ENCODE measurements at places on chromosomes 5 and 9. TPM values are rescaled to one million over a fixed set of nuclear protein-coding genes. Genes with fewer than 3 reads are reported as not detected.

FBP2 gene
- not detected for total RNA-seq

KIF12 gene
- not detected for total RNA-seq

IL4 gene
- total RNA-seq = not detected

CCDC171 gene
- 2.6 TPM for total RNA-seq

PDZD2 gene
- 4.9 TPM for total RNA-seq

CAPSL gene
- total RNA-seq = not detected

LHX2 gene
- not detected for total RNA-seq

DNA sequence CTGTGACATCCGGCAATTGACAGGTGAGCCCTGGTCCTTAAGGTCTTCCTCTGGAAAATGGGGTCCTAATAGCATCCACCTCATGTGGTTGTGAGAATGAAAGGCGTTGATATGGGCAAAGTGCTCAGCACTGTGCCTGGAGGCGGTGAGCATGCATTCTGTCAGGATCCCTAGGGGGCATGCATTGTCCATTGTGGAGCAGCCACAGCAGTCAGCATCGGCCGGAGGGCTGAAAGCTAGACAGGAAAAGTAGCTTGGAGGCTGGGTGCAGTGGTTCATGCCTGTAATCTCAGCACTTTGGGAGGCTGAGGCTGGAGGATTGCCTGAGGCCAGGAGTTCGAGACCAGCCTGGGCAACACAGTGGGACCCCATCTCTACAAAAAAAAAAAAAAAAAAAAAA is 122.2 kb downstream of the LHX2 start:
- DNase-seq = peak; percentile 79

DNA sequence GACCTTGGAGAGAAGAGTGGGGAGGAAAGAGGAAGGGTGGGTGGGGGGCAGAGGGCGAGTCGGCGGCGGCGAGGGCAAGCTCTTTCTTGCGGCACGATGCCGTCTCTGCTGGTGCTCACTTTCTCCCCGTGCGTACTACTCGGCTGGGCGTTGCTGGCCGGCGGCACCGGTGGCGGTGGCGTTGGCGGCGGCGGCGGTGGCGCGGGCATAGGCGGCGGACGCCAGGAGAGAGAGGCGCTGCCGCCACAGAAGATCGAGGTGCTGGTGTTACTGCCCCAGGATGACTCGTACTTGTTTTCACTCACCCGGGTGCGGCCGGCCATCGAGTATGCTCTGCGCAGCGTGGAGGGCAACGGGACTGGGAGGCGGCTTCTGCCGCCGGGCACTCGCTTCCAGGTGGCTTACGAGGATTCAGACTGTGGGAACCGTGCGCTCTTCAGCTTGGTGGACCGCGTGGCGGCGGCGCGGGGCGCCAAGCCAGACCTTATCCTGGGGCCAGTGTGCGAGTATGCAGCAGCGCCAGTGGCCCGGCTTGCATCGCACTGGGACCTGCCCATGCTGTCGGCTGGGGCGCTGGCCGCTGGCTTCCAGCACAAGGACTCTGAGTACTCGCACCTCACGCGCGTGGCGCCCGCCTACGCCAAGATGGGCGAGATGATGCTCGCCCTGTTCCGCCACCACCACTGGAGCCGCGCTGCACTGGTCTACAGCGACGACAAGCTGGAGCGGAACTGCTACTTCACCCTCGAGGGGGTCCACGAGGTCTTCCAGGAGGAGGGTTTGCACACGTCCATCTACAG is 760 bp downstream of the NPR3 start:
- peak; percentile 84 for DNase-seq

DNA sequence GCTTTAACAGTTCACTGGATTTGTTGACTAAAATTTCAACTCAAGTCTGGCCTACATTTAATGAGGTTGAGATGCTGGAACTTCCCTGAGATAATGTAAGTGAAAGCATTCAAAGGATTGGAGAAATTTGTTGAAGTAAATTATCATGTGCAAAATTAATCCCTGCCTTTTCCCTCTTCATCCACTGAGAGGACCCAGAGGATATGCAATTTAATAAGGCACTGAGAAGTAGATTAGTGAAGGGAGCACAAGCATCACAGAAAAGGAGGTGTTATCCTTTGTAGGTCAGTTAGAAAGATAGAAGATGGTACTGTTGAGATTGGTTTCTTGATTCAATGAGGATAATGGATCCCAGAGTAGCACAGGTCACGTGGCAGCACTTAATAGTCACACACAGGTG is 42.6 kb upstream of the ANKRD31 start:
- DNase-seq = no peak

DNA sequence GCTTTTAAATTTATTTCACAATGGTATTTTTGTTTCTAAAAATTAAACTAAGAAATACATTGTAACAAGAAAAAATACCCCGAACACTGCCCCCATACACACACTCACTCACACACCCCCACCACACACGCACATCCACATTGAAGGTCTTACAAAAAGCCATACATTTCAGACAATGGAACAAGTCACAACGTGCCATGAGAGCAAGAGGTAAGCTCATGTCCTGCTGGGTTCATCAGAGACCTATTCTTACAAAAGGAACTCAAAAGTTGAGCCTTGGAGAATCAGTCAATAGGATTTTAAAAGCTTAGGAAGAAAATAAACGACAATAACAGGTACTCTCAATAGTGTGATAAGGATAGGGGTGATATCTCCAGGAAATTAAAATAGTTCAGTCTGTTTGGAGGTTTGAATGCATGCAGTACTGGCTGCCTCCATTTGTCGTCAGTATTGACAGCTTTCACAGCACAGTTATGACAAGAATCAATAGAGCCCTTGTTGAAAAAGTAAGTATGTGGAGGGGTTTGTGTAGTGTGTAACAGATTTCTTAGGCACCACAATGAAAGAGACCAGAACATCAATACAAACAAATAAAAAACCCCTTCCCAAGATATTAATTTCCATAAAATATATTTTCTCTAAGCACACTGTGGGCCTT is 1826.2 kb upstream of the CDH6 start:
- DNase-seq = no peak

DNA sequence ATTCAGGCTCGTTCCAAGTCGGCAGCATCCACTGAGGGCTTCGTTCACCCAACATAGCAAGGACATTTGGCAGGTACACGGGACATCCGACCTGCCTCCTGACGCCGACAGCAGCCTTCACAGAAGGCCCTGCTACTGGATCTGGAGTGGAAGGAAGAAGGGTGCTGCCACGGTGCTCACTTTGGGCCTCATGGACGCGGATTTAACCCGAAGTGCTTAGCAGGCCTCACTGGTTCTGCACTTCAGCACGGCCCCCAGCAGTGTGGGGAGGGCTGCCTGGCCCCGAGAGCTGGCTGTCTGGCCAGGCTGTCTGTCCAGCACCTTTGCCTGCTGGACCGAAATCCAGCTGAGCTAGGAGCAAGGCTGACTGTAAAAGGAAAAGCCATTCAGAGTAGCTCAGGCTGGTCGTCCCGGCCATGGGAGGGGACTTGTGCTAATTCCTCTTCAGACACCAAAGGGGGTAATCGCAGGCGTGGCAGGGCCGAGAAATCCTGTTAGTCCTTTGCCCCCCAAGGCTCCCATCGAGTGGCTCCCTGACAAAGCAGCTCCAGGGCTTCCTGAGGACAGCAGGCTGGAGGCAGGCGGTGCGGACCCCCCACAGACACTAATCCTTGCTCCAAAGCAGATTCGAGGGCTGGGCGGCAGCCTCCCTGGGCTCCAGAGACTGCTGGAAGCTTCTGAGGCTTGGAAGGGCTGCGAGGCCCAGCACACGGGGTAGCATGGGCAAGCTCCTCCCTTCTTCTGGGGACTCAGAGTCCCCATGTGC is 11.1 kb upstream of the RXRA start:
- peak; percentile 67 for DNase-seq

- DNase-seq = no peak
These were observed 48.4 kb downstream of the CCDC125 start for GRCh38 chr5:69284203-69284602.

DNA sequence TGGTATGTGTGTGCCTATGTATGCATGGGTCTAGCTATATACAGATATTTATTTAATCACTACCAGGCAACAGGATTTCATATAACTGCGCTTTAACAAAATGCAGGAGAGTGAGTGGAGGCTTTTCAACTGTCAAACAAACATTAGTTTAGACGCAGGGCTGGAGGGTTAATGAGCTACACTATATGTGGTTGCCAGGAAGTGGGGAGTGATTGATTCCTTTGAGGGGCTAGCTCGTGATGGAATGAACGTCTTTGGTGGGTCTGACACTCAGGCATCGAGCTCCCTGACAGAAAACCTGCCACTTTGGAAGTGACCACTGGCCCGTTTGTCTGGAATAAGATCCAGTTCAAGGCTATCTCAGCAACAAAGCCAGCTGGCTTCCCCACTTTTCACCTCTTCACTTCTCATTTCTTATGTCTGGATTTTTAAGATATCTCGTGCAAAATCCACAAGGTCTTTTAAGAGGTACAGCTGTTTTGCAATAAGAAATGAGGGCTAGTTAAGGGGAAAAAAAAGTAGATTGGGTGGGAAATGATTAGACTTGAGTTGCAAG is 78.0 kb downstream of the CFAP77 start:
- DNase-seq = peak; percentile 2

DNA sequence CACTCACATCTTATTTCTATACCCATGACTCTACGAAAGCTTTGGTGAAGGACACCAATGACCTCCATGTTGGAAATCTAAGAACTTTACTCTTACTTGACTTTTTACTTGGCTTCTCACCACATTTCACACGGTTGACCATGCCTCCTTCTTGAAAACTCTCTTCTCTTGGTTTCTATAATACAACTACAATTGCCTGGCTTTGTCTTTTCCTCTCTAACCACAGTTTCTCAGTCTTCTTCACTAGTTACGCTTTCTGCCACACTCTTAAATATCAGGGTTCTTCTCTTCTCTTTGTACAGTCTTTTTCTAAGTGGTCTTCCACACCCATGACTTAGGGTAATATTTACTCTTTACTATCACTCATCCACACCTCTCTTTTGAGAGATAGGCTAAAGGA is 2079.8 kb upstream of the WWC1 start:
- DNase-seq = no peak

GRCh38 chr5:55900068-55900467 is 48.9 kb downstream of the IL31RA start:
- DNase-seq = no peak

- peak; percentile 74 for DNase-seq
These were observed 49.5 kb downstream of the AMBP start for GRCh38 chr9:114028646-114029045.

DNA sequence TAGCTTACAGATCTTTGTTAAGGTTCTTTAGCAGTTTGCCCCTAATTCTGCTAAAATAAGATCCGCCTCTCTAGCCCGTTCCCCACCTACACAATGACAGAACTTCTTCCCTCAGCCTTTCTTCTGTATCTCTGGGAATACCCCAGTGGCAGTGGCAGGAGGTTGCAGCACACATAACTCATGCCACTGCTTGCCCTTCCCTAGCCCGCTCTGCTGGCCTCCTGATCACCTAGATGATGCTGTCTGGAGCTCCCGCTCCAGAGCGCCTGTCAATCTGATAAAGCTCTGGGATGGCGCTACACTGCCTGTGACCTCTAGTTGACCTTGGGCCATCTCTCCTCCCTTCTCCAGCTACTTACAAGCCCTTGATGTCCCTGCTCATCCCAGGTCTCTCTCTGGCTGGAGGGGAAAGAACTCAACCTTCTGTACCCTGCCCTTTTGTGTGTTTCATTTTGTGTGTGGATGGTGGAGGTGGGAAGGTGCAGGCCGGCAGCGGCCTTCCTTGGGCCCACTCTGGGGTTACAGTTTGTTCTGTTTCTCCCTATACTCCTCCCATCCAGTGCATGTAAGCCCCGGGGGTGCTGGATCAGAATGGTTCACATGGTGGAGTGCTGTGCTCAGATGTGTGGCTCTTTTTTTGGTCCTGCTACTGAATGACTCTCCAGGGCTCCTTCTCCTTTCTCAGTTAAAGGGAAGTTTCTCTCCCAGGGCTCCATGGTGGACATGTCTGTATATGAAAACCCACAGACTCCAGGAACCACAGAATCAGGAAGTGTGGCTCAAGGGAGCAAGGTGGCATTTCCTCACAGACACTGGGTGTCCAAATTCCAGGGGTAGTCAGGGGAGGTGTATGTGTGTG is 29.1 kb downstream of the MTX3 start:
- DNase-seq = no peak

GRCh38 chr5:179343719-179344430 is 1.4 kb downstream of the ADAMTS2 start:
- DNase-seq = no peak

DNA sequence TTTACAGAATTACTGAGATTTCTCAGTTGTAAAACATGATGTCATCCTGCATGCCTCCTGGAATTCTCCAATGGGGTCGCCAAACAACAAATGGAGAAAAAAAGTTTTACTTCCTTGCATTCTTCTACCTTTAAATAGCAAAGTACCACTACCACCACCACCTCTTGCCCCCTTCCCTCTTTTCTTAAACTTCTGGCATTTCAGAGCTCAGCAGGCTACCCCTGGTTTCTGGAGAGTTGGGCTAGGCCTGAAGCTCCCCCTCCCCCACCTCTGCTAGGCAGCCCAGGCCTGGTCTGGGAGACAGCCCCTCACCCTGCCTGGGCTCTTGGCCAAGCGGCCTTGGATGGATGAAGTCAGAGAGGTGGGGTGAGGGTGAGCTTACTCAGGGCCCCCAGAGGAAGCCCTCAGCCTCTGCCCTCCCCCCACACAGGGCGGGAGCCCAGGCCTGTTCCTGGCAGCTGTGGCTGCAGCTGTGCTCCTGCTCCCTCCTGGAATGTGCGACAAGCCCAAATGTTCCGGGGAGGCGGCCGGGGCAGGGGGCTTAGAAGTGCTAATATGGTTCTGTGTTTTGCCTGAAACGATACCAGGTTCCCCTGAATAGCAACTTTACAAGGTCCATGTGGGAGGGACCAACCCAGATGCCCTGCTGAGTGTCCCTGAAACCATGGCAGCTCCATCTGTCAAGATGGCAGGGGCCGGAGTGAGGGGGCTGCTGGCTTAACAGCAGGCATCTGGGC is 6.0 kb upstream of the CCIN start:
- peak; percentile 88 for DNase-seq

GRCh38 chr5:121572061-121572460 is 279.6 kb upstream of the FTMT start:
- no peak for DNase-seq

DNA sequence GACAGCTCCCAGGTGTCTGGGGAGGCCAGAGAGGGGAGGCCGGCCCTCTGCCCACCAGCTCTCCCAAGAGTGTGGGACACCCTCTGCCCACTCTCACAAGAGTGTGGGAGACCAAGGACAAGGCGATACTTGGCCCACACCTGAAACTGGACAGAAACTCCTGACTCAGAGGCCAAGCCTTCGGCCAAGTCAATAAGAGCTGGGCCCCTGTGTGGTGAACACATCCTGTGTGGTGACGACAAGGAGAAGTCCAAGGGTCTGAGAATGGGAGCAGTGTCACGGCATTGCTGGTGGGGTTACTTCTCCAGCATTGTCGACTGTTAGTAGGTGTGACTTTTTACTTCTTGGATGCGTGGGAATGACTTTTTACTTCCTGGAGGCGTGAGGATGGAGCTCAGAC is 14.6 kb upstream of the F2RL1 start:
- DNase-seq = no peak
